Bladder microvascular endothelial cell (primary cell): ENCODE measurements at places on chromosomes 6 and 20. TPM values are rescaled to one million over a fixed set of nuclear protein-coding genes. Genes with fewer than 3 reads are reported as not detected.

Gene KCNK16
- total RNA-seq = not detected in 2 replicates

Gene AHCY
- total RNA-seq = 95.2 and 100 TPM in 2 replicates

Gene SLC17A1
- total RNA-seq = not detected in 2 replicates

Gene TBX18
- 0.32 and 31.0 TPM in 2 replicates for total RNA-seq

Gene HLA-DRB5
- 1.6 and 12.3 TPM in 2 replicates for total RNA-seq

Gene ACTL10
- 1.5 and 1.6 TPM in 2 replicates for total RNA-seq

Gene OR10C1
- total RNA-seq = not detected in 2 replicates

Gene TCF21
- total RNA-seq = not detected in 2 replicates

Gene FRK
- total RNA-seq = under 0.01 and 0.06 TPM in 2 replicates

Gene SLC26A8
- total RNA-seq = not detected in 2 replicates

Gene TGM3
- not detected in 2 replicates for total RNA-seq

Gene DACT2
- total RNA-seq = not detected in 2 replicates

Gene MED23
- total RNA-seq = 20.7 and 51.0 TPM in 2 replicates

Gene TAAR2
- total RNA-seq = not detected in 2 replicates

Gene C6orf62
- total RNA-seq = 68.8 and 130 TPM in 2 replicates

Gene CDSN
- total RNA-seq = 0.06 TPM in 1 of 2 replicates, not detected in the other

Gene WFDC11
- not detected in 2 replicates for total RNA-seq

Gene NELFE
- 76.4 and 90.9 TPM in 2 replicates for total RNA-seq

Gene HLA-DQB2
- total RNA-seq = not detected in 2 replicates

Gene OPN5
- not detected in 2 replicates for total RNA-seq

Gene SLC32A1
- total RNA-seq = under 0.01 TPM in 1 of 2 replicates, not detected in the other

Gene POM121L2
- total RNA-seq = not detected in 2 replicates

Gene SOX4
- 33.0 and 94.7 TPM in 2 replicates for total RNA-seq

Gene BANF2
- total RNA-seq = not detected in 2 replicates

Gene HLA-DOA
- 0.16 TPM in 1 of 2 replicates, not detected in the other for total RNA-seq

Gene SMPDL3A
- total RNA-seq = 5.3 and 6.7 TPM in 2 replicates

Gene GPR6
- total RNA-seq = not detected in 2 replicates
